Activated B cell treated with CpG ODN at 0.5 μM for 24 hours (primary cell): ENCODE measurements at places on chromosomes 1 and 21. TPM values are rescaled to one million over a fixed set of nuclear protein-coding genes. Genes with fewer than 3 reads are reported as not detected.

The OR2T29 gene
- total RNA-seq, result 2.0 and 2.1 TPM in 2 replicates

The FH gene
- 56.0 and 58.3 TPM in 2 replicates for total RNA-seq

The ATP1A4 gene
- not detected in 2 replicates for total RNA-seq

The S100B gene
- total RNA-seq, result not detected in 2 replicates

The UMODL1 gene
- total RNA-seq, result 0.04 TPM in 1 of 2 replicates, not detected in the other

The TSPAN1 gene
- total RNA-seq, result not detected in 2 replicates

The IQCC gene
- 3.5 and 4.2 TPM in 2 replicates for total RNA-seq

The PLEKHN1 gene
- 1.3 and 1.4 TPM in 2 replicates for total RNA-seq

The ALX3 gene
- not detected in 2 replicates for total RNA-seq

The HLX gene
- total RNA-seq, result 3.2 and 4.6 TPM in 2 replicates

The LDLRAD2 gene
- total RNA-seq, result 0.64 and 0.67 TPM in 2 replicates

The SPATA1 gene
- 4.6 and 4.7 TPM in 2 replicates for total RNA-seq

The C2CD2 gene
- 6.7 TPM in 2 replicates for total RNA-seq

The OR2L2 gene
- 0.18 TPM in 1 of 2 replicates, not detected in the other for total RNA-seq

The LIN9 gene
- total RNA-seq, result 3.5 and 4.5 TPM in 2 replicates

The CD101 gene
- total RNA-seq, result 0.42 and 0.46 TPM in 2 replicates

The FCRL5 gene
- 40.4 and 55.4 TPM in 2 replicates for total RNA-seq

The CNIH3 gene
- total RNA-seq, result 1.8 and 2.3 TPM in 2 replicates

The AGTRAP gene
- 10.9 and 13.9 TPM in 2 replicates for total RNA-seq

The KRTAP12-2 gene
- not detected in 2 replicates for total RNA-seq

The ZBTB21 gene
- 24.2 and 25.4 TPM in 2 replicates for total RNA-seq

The NECTIN4 gene
- total RNA-seq, result not detected in 2 replicates

The SYNC gene
- total RNA-seq, result not detected in 2 replicates

The NUP210L gene
- total RNA-seq, result 0.22 and 0.27 TPM in 2 replicates

The NASP gene
- total RNA-seq, result 197 and 204 TPM in 2 replicates

The ACKR1 gene
- 0.18 TPM in 1 of 2 replicates, not detected in the other for total RNA-seq

The AIM2 gene
- 46.5 and 53.3 TPM in 2 replicates for total RNA-seq

The GJB3 gene
- total RNA-seq, result not detected in 2 replicates

The VASH2 gene
- total RNA-seq, result 0.07 and 0.17 TPM in 2 replicates

The THEM5 gene
- not detected in 2 replicates for total RNA-seq

The AMY2A gene
- total RNA-seq, result not detected in 2 replicates

The S100A14 gene
- total RNA-seq, result not detected in 2 replicates

The NR1I3 gene
- total RNA-seq, result 0.15 TPM in 1 of 2 replicates, not detected in the other

The C1QB gene
- not detected in 2 replicates for total RNA-seq

The TEX38 gene
- not detected in 2 replicates for total RNA-seq
